CD8-positive, alpha-beta memory T cell (primary cell): ENCODE measurements at places on chromosomes 2 and 18. TPM values are rescaled to one million over a fixed set of nuclear protein-coding genes. Genes with fewer than 3 reads are reported as not detected.

DNA sequence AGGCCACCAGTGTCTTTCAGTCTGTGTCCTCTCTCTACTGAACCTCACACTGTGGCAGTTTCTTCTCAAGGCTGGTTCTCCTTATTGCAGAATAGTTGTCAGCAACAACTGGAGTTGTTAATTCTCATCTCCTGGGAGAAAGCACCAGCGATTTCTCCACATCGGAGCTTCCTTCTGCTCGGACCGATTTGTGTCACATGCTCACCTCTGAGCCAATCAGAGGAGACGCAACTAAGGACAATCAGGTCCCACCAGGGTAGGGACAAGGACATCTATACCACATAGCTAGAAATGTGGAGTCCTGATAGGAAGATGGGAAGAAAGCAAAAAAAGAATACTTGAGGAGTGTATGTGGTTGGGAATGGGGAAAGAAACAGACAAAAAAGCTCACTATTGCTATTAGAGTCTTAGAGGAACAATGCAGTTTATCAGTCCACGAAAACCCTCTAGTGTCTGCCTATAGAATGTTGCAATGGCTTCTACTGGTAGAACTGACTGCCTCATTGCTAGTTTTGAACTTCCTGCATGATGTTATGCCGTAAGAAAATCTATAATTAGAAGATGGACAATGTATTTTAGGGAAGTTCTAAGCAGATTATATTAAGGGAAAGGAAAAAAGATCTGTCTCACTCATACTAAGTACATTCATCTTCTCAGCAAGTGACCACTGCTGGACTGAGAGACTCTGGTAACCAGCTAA lies 169.7 kb downstream of the CDCA7 start:
- DNase-seq = no peak

DNA sequence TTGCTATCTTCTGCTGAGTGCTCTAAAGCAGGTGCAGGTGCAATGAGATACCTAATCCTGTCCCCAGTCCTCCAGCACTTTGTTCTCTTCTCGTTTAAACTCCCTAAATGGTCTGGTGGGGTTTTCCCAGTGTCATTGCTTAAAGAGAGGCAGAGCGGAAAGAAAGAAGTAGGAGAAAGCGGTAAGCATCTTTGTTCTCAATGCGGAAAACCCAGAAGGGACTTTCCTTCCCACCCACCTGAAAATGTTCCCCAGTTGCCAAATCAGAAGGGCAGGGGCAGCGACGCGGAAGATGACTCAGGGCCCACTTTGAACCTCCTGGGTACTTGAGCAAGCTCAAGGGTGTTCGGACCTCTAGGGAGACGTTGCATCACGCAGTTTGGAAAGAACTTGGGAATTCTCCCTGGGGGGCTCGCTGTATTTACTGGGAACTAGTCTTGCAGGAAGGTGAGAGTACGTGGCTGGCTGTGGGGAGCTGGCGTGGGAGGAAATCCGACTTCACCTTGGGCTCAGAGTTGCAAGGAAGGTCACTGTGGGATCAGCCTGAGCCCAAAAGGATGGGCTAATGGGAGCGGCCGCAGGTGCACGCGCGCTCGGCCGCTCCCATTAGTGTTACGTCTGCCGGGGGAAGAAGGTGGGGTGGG lies 589 bp upstream of the SGPP2 start:
- no peak for DNase-seq

DNA sequence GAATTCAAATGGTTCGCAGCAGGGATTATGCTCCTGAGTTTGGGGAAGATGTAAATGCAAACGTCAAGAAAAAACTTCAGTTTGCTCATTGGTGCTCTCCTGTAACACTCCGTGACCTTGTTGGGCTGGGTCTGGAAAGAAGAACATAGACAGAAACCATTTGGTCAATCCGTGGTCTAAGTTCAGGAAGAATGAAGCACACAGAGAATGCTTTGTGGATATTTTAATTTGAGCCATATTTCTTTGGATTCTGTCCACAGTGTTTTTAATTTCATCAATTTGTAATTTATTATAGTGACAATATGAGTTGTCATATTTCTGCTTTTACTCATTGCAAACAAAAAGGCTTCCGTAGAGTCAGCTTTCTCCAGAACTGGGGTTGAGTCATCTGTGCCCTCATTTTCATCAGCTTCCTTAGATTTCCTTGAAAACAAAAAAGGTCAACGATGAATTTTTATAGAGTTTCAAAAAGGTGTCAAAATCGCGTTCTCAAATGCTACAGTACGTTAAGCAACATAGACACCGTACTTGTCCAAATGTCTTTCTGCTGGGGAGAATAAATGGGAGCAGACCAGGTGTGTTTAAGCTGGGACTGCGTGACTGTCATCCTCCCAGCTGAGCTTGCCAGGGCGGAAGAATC lies 606.4 kb downstream of the RNF144A start:
- DNase-seq = no peak

DNA sequence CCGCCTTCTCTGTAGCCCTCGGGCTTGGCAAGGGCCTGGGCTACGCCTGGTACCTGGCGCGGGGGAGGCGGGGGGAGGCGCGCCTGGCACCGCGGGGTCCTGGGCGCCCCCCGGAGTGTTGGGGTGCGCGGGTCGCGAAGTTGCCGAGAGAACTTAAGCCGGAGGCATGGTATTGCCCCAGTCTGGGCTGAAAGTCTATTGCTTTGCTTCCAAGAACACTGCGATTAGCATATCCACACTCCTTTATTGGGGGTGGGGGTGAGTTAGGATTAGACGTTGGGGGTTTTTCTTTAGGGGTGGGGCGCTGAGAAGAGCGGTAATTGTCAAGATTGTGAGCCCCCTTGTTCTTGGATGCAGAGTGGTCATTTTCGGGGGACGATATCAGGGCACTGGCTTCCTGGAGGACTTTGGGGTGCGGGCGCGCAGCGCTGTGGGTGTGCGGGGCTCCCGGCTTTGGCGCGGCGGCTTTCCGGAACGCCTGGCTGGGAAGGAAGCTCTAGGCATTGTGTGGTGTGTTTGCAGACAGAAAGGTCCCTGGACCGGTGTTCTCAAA lies 798 bp downstream of the TANC1 start:
- no peak for DNase-seq

- DNase-seq = no peak
These were observed 13.7 kb upstream of the INO80C start for GRCh38 chr18:35511428-35511827.

GRCh38 chr18:78113136-78113939 lies 863.7 kb downstream of the GALR1 start:
- no peak for DNase-seq

GRCh38 chr2:231467613-231468530 lies 3.6 kb upstream of the NCL start:
- no peak for DNase-seq

SERPINB7 gene
- not detected for total RNA-seq

GRCh38 chr18:23266717-23267446 lies 131.6 kb downstream of the CABLES1 start:
- DNase-seq = no peak

UGT1A5 gene
- not detected for total RNA-seq

DNA sequence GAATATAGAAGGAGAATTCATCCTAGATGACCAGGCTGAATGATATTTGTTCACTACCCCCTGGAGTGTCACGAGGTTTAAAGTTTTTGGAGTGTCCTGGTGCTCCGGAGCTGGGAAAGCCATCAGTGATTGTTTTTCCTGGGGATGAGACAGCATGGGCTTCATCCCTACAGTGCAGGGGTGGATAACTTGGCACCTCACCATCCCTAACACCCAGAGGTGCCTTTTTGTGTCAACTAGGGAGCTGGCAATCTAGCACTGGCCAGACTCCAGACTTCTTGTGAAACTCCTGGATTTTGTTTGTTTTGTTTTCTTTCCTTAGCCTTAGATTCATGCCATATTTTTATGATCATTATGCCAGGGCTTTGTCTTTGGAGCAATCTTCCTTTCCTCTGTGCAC lies 164.8 kb downstream of the PRKCE start:
- no peak for DNase-seq

DNA sequence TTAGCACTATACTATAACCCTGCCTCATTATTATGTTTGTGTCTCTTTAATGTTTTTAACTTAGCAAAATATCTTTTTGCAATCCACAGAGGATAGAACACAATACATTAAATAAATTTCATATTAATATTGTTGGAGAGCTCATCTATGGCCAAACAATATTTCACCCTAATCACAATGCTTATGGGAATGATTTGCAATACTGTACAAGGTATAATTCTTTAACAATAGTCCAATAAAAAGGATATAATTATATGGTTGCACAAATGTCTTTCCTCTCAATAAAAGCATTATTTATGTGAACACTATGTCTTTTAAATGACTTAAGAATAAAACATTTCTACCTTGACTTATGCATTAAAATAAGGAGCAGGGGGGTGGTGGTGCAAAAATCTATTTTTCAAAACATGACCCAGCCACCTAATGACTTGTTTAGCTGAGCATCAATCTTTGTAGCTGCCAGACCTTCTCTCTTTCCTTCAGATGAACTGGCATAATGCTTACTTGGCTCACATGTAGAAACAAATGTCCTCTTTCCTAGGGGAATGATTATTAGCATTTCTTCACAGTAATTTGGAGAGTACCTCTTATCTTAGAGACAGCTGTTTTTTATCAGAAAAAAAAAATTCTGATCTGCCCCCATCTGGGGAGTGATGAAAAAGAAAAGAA lies 1933.6 kb upstream of the LRRTM1 start:
- no peak for DNase-seq

DNA sequence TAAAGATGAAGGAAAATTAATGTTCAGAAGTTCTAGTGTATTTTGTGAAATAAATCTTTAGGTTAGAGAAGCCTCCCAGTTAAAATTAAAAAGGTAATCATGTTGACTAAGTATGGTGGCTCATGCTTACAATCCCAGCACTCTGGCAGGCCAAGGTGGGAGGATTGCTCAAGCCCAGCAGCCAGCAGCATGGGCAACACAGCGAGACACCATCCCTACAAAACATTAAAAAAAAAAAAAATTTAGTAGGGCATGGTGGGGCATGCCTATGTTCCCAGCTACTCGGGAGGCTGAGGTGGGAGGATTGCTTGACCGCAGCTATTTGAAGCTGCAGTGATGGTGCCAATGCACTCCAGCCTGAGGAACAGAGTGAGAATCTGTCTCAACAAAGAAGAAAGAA lies 17.9 kb downstream of the XPO1 start:
- DNase-seq = no peak

- DNase-seq = no peak
These were observed 129.0 kb downstream of the SOCS6 start for GRCh38 chr18:70417847-70418246.

ZNF516 gene
- total RNA-seq = 1.6 TPM

KIF3C gene
- 4.9 TPM for total RNA-seq

RAPGEF4 gene
- total RNA-seq = not detected

GRCh38 chr2:102540882-102541281 lies 67.9 kb downstream of the SLC9A4 start:
- no peak for DNase-seq

DNA sequence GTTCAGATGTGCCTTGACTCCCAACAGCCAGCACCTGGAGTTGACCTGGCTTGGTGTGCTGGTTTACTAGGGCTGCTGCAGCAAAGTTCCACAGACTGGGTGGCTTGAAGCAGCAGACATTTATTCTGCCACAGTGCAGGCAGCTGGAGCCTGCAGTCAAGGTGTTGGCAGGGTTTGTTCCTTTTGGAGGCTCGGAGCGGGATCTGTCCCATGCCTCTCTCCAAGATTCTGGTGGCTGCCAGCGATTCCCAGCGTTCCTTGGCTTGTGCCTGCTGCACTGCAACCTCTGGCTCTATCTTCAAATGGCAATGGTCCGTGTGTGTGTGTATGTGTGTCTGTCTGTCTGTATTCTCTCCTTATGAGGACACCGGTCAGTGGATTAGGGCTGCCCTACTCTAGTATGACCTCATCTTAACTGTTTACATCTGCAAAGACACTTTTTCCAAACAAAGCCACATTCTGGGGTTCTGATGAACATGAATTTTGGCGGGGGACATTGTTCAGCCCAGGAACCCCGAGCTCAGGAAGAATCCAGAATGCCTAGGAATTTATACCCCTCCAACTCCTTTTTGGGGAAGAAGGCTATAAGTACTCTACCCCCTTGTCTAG lies 44.7 kb upstream of the TMEM131 start:
- no peak for DNase-seq

- no peak for DNase-seq
These were observed 75.6 kb upstream of the MGAT5 start for GRCh38 chr2:134178138-134178877.

DNA sequence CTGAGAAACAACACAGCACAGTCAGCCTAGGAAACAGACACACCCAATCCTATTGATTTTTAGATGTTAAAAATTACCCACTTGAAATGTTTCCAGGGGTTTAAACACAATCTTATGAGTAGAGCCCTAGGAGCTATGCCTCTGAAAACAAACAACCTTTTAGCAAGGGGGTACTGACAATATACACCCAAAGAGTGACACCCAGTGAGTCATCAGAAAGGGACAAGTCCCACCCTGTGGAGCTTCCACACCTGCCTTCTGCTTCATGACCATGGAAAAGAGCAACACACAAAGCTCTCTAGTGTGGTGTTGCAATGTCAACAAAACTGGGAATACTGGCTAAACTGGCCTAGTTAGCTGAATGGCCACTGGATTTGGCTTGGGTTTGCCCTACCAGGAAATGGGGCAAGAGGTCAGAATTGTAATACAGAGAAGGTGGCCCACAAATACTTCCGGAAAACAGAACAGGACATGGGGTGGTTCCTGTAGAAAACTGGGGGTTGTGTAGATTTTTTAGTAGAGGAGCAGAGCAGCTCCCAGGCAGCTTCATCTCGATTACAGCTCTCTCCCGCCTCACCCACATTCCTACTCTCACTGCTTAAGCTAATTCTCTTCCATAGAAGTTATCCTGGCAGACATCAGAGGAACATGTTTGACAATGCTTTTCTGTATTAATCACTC lies 98.2 kb downstream of the GAREM1 start:
- DNase-seq = no peak

- no peak for DNase-seq
These were observed 1637.7 kb upstream of the LRRTM1 start for GRCh38 chr2:81942136-81942680.

DNA sequence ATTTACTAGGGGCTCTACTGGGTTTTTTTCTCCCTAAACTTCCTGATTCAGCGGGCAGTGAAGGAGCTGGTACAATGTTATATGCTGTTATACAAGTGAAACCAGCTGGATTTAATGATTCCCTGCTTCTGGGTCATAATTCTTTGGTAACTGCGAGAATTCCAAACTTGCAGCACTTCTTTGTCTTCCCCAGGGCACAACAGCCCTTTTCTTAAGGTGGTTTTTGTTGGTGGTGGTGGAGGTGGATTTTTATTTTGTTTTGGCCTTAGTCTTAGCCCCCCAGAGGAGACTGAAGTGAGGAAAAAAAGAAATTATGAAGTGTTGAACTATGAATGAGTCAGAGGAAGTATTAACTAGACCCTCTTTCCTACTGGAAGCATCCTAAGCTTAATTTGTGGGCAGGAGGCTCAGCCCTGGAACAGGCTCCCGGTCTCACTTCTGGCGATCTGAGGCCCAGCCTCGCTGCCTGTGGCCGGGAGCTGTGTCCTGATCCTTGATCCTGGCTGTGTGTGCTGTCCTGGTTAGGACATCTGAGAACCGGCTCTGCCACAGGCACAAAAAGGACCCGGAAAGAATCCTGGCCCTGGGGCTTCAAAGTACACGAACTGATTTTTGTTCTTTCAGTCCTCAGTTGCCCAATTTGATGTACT lies 141.9 kb downstream of the LYPD6B start:
- DNase-seq = no peak

GRCh38 chr2:100185105-100185504 lies 42.7 kb upstream of the AFF3 start:
- DNase-seq = no peak
